ENCODE measurements at places on chromosomes 2 and 18. TPM values are rescaled to one million over a fixed set of nuclear protein-coding genes. Genes with fewer than 3 reads are reported as not detected.

Gene TP53I3
- 36.5 TPM for total RNA-seq

- H3K36me3 ChIP-seq = no peaks in the 10 kb centered on the region
- H3K27ac ChIP-seq = peak overlapping the region; percentile 19
- H3K4me3 ChIP-seq = no peak overlapping the region
- H3K4me1 ChIP-seq = peaks cover 21% of the 10 kb centered on the region
These were observed 293.7 kb downstream of the DYSF start for GRCh38 chr2:71746946-71747501.

Gene CYP27A1
- 37.2 TPM for total RNA-seq

Gene MYO5B
- 24.8 TPM for total RNA-seq

Gene SPC25
- total RNA-seq = 0.99 TPM

DNA sequence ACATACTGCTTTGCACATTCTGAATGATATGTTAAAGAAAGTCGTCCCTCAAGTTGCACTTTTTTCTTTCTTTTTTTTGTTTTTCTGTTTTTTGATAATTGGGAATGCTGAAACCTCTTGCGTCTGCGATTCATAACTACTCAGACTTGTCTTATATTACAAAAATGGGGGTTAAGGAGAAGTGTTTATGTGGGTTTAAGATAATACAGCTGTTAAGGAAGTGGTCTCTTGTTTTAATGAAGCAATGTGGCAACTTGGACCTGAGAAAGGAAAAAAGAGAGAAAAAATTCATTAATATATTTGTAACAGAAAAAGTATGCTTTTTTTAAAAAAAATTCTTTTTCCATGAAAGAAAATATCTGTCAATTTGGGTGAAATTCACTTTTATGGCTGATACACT lies 268.5 kb upstream of the CCDC68 start:
- H3K27me3 ChIP-seq = no peaks in the 10 kb centered on the region
- DNase-seq = no peak
- H3K27ac ChIP-seq = no peak overlapping the region
- no peak overlapping the region for H3K4me3 ChIP-seq
- H3K36me3 ChIP-seq = no peaks in the 10 kb centered on the region

DNA sequence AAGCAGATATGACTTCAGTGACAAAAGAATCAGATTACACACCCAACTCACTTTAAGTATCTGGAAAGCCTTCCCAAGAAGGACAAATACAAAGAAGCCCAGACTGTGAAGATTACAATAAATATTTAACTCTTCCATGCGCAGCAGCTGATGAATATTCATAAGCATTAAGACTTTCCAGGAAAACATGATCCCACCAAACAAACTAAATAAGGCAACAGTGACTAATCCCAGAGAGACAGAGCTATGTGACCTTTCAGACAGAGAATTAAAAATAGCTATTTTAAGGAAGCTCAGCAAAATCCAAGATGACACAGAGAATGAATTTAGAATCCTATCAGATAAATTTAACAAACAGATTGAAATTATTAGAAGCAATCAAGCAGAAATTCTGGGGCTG lies 108.2 kb upstream of the UBE2E3 start:
- H3K4me3 ChIP-seq = no peak overlapping the region
- H3K27me3 ChIP-seq = no peaks in the 10 kb centered on the region
- H3K4me1 ChIP-seq = no peaks in the 10 kb centered on the region
- DNase-seq = no peak

DNA sequence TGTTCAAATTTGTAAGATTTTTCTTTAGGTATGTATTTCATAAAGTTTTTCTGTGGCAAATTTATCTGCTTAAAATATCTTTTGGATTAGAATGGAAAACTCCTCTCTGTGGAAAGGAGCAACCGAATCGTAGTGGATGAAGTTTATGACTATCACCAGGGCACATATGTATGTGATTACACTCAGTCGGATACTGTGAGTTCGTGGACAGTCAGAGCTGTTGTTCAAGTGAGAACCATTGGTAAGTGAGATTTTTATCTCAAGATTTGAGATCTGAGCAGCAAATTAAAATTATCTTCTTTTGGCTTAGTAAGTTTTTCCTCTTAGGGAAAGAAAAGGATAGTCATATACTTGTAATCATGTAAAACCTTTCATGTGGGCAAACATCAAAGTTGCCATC lies 14.2 kb downstream of the IL18RAP start:
- H3K36me3 ChIP-seq = no peaks in the 10 kb centered on the region
- H3K4me3 ChIP-seq = no peak overlapping the region
- DNase-seq = no peak
- no peaks in the 10 kb centered on the region for H3K4me1 ChIP-seq
- no peak overlapping the region for H3K27ac ChIP-seq
- H3K27me3 ChIP-seq = no peaks in the 10 kb centered on the region

DNA sequence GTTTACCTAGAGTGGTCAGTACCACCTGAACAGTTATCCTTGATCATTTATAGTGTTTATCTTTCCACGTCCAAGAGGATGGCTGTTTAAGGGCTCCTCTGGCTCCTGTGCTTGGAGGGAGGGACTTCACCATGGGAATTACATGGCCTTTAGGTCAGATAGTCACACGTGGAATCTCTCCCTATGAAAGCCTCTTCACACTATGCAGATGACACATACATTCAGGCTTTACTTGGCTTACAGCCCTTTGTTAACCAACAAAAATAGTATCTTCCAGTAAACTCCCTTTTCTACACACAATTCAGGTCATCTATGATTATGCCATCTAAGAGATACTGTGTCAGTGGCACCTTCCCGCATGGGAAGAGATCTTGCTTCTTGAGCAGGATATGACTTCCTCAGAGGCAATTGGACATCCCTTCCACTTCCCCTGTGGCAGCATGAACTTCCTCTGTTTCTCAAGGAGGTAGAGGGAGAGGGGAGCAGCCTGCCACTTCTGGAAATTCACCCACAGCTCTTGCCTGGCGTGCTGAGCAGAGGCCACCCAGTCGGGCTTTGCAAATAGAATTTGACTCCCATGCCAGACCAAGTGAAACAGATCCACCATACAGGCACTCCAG lies 53.5 kb downstream of the COLEC12 start:
- no peaks in the 10 kb centered on the region for H3K4me1 ChIP-seq
- DNase-seq = no peak
- no peaks in the 10 kb centered on the region for H3K36me3 ChIP-seq
- H3K4me3 ChIP-seq = no peak overlapping the region

Gene CRYGD
- total RNA-seq = not detected

GRCh38 chr2:86789687-86790133 lies 1.0 kb downstream of the CD8A start:
- no peaks in the 10 kb centered on the region for H3K36me3 ChIP-seq
- peaks cover 17% of the 10 kb centered on the region for H3K4me1 ChIP-seq
- no peak overlapping the region for H3K4me3 ChIP-seq
- H3K27ac ChIP-seq = no peak overlapping the region
- H3K27me3 ChIP-seq = no peaks in the 10 kb centered on the region

Gene AKAIN1
- total RNA-seq = not detected

DNA sequence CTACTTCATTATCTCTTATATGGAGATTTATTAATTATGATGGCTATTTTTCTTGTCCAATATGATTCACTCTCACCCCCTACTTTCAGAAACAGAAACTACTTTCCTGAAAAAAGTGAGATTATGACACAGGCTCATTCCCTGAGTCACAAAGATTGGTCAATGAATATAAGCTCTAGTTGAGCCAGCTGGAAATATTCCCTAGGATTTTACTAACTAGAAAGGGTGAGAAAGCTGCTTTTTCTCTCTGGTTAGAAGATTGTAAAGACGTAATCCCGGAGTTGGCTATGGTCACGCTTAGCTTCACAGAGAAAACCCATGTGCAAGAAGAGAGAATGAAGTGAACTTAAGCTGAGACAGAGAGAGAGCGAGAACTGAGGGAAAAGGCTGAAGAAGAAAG lies 223.7 kb upstream of the SMAD7 start:
- no peaks in the 10 kb centered on the region for H3K36me3 ChIP-seq
- H3K27ac ChIP-seq = no peak overlapping the region

GRCh38 chr2:241489088-241489487 lies 19.3 kb downstream of the STK25 start:
- DNase-seq = no peak
- no peaks in the 10 kb centered on the region for H3K36me3 ChIP-seq
- H3K4me3 ChIP-seq = no peak overlapping the region
- no peak overlapping the region for H3K27ac ChIP-seq
- H3K27me3 ChIP-seq = no peaks in the 10 kb centered on the region

Gene ZNF532
- total RNA-seq = 131 TPM

Gene LOXL3
- 15.2 TPM for total RNA-seq

DNA sequence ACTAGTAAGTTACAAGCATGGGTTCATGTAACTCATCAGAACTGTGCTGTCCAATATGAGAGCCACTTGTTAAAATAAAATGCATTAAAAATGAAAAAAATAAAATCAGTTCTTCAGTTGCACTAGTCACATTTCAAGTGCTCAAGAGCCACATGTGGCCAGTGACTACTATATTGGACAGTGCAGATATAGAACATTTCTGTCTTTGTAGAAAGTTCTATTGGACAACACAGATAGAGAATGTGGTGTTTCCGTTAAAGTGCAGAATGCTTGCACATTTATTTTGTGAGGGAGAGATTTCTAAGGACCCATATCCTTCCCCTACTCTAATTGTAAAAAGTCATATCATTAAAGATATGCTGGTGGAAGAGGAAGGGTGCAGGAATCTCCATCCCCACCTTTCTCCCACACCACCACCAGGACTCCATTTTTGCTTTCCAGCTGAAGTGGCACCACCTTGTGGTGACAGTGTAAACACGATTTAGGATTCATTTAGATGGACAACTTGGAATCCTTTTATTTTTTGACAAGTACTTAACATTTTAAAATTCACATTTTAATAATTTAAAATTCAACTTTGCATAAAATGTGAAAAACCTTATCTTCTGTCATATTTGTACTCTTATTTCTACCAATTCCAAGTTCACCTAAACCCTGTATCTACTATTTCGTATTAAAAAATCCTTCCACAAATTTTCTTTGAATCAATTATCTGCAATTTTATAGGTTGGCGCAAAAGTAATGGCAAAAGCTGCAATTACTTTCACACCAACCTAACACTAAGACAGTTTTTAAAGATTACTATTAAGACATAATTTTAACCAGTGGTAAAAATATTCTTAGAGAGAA lies 9.4 kb upstream of the CD302 start:
- no peaks in the 10 kb centered on the region for H3K36me3 ChIP-seq
- no peak overlapping the region for H3K4me3 ChIP-seq
- H3K4me1 ChIP-seq = no peaks in the 10 kb centered on the region
- H3K27me3 ChIP-seq = no peaks in the 10 kb centered on the region
- peak; percentile 63 for DNase-seq

Gene SLC5A7
- total RNA-seq = 0.16 TPM

Gene LBX2
- not detected for total RNA-seq

- no peaks in the 10 kb centered on the region for H3K4me1 ChIP-seq
- no peak overlapping the region for H3K27ac ChIP-seq
- H3K27me3 ChIP-seq = no peaks in the 10 kb centered on the region
- no peak overlapping the region for H3K4me3 ChIP-seq
These were observed 340.4 kb downstream of the NRXN1 start for GRCh38 chr2:50691513-50691912.

DNA sequence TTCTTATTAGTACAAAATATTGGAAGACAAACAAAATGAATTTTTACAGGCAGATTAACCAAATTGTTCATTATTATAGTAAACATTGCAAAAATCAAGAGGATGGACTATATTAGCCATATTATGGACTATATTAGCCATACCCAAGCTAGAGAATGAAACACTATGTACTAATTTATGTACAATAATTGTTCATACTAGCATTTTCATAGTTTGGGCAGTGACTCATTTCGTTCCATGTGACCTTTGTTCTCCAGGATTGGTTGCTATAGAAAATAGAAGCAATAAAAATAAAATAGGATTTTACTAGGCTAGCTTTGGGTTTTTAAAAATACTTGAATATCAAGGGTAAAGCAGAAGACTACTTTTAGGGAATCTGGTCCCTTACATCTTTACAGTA lies 176.8 kb downstream of the ZEB2 start:
- no peaks in the 10 kb centered on the region for H3K27me3 ChIP-seq
- no peak for DNase-seq
- no peak overlapping the region for H3K4me3 ChIP-seq
- H3K4me1 ChIP-seq = peaks cover 17% of the 10 kb centered on the region

DNA sequence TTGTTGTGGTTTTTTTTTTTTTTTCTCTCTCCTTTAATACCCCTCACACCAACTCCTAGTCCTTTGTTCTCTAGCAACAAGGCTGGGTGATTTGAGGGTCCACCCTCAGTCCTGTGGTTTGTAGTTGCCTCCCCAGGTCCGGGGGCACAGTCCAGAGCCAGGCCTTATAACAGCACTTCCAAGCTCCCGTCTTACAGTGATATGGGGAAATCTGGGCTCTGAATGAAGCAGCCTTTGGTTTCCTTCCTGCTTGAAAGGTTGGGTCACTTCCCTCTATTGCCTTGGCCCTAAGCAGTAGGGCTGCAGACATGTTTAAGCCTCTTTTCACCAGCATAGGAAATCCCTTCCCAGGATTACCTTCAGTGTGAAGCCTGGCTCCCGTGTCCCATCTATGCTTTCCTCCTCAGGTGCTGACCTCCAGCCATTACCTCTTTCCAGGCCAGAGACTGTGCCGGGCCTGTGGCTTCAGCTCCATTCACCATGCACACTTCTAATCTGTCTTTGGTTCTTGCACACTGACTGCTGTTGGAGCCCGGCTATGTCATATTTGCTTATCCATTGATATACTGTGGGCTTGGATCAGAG lies 21.2 kb upstream of the NTSR2 start:
- H3K27ac ChIP-seq = no peak overlapping the region
- H3K36me3 ChIP-seq = no peaks in the 10 kb centered on the region
- peaks cover 13% of the 10 kb centered on the region for H3K4me1 ChIP-seq
- H3K4me3 ChIP-seq = no peak overlapping the region

Gene SULT6B1
- total RNA-seq = 0.31 TPM

DNA sequence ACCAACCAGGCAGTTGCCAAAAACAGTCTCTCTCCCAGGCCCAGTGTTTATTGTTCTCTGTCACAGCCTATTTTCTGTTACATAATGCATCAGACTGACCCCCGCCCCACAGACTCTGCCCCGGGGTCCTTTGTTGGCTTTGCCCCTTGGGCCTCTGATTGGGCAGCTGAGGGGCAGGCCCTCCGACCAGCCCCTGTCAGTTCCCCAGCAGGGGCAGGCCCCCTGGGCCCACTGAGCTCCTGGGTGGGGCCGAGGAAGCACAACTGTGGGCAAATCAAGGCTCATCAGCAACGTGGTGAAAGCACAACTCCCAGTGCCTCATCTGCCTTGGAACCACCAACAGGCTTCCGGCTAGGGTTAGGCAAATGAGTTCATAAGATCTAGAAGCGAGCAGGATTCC lies 160.1 kb upstream of the MYCN start:
- no peak for DNase-seq
- H3K27me3 ChIP-seq = no peaks in the 10 kb centered on the region
- no peaks in the 10 kb centered on the region for H3K4me1 ChIP-seq
- no peak overlapping the region for H3K27ac ChIP-seq
- H3K36me3 ChIP-seq = no peaks in the 10 kb centered on the region
